Putamen (tissue), 1 donor: ENCODE measurements at places on chromosomes 12 and 14.

DNA sequence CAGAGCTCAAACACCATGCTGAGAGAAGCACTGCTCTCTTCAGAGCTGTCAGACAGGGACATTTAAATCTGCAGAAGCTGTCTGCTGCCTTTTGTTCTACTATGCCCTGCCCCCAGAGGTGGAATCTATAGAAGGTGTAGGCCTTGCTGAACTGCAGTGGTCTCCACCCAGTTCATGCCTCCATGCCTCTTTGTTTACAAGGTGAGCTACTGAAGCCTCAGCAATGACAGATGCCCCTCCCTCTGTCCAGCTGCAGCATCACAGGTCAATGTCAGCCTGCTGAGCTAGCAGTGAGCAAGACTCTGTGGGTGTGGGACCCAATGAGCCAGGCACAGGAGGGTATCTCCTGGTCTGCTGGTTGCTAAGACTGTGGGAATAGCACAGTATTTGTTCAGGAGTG is 25.4 kb upstream of the CCDC198 start:
- no peak for DNase-seq

GRCh38 chr14:71648725-71649124 is 283.5 kb upstream of the RGS6 start:
- no peak for DNase-seq

DNA sequence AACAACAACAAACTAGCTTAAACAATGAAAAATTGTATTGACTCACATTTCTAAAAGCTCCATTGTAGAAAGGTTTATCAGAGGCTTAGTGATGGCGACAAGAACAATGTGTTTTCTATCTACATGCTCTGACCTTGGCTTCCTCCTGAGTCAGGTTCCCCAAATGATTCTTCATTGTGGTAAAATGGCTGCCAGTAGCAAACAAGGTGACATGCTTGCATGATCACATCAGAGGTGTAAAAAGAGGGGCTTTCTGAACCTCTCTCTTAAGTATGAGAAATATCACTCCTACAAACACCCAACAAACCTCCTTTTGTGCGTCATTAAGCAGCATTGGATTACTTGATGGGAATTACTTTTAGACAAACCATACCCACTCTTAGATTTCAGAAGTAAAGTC is 252.4 kb upstream of the SYT1 start:
- no peak for DNase-seq

DNA sequence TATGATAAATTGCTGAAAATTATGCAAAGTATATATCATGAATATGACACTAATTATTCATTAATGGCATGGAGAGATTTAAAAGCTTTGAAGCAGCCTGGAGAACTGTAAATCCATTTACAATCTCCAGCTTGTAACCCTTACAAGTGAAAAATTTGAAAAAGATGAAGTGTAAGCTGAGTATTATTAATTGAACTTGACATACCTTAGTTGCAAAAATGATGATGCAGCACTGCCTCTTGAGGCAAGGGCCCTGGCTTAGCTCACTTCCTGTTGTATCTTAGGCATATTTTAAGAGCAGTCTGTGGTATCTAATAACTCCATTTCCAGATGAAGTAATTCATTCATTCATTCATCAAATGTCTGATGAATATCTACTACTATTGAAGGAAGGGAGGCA is 158.6 kb downstream of the ANO4 start:
- no peak for DNase-seq

DNA sequence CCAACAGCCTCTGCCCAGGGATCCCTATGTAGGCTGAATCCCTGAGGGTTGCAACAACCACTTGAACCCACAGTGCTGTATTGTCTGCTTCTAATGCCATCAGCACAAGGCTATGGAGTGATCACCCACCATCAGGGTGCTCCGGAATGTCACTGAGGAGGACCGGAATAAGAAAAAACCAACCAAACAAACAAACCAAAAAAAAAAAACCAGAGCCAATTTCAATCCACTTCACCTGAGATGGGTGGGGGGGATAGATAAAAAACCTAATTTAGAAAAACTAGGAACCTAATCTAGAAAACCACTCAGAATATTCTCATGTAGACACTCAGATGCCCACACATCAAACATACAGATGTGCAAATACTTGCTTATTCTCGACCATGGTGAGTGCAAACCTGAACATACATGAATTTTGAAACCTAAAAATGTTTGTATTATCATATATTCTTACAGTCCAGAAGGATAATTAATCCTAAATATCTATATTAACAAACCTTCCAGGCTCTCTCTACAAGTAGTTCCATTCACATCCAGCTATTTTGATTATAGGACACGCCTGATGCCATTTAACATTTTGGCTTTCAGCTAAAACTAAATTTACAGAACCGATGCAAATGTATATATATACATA is 3.7 kb downstream of the TBX5 start:
- DNase-seq: no peak

DNA sequence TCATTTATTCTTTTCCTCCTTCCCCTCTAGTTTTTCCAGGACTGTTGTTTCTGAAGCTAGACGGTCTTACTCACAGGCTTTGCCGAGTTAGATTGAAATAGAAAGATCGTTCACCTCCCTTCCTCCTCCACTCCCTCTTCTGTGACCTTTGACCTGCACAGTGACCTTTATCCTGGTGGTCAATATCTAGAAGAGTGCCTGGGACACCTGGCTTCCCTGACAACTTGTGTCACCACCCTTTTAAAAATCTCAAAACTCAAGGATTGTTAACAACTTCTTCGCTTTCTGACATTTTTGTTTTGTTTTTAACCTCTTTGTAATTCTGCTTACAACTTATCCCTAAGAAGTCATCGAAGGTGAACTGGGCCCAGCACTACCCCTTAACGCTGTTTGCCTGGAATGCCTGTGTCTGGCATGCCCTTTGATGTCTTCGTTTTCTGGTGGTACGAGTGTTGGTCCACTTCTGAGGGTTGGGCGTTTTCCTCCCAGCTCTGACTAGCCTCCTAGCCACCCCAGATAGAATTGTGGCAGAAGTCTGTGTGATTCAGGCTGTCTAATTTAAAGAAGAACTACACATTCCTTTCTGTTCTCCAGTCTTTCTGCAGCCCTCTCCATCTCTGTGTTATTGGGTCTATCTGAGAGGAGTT is 2.8 kb upstream of the KRT75 start:
- DNase-seq: no peak

- no peak for DNase-seq
Observed at GRCh38 chr14:89429199-89430181, 12.5 kb upstream of the FOXN3 start.

GRCh38 chr14:52318062-52318461 is 4.0 kb downstream of the PTGER2 start:
- no peak for DNase-seq

GRCh38 chr12:115149279-115149678 is 465.3 kb upstream of the TBX3 start:
- no peak for DNase-seq
